ENCODE measurements at places on chromosomes 7 and 10. TPM values are rescaled to one million over a fixed set of nuclear protein-coding genes. Genes with fewer than 3 reads are reported as not detected.

The XRCC2 gene
- total RNA-seq: 18.5 TPM

The AKR1C8 gene
- not detected for total RNA-seq

The ITIH5 gene
- total RNA-seq: 0.51 TPM

The PTPN20 gene
- total RNA-seq: not detected

The LHFPL3 gene
- total RNA-seq: not detected

Measured in Caco-2 (cell line).